H1 (cell line): ENCODE measurements at places on chromosomes 3 and 15.

- no peak for DNase-seq
Observed at GRCh38 chr15:64009798-64010261, 36.5 kb downstream of the DAPK2 start.

- no peak for DNase-seq
Observed at GRCh38 chr15:68436680-68437079, 4.7 kb upstream of the ITGA11 start.

DNA sequence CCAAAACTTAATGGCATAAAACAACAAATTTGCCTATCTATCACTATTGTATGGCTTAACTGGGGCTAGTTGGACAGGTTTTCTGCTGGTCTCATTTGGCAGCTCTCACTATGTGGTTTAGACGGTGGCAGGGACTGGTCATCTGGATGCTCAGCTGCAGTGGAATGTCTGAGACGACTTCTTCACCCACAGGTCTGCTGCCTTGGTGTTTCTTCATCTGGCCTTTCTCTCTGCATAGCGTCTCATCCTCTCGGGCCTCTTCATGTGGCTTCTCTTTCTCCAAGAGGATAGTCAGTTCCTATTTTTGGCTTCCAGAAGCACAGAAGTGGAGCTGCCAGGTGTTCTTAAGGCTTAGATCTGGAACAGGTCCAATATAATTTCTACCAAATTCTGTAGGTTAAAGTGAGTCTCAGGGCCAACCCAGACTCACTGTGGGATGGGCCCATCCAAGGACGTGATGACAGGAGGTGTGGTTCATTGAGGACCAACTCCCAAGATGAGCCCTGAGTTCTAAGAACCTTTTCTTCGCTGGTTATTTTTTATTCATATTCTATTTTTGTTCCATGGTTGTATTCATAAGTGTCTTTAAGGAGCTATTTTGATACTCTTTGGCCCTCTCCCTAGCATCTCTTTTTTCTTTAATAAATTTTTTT, 18.6 kb downstream of the UBE2Q2 start:
- no peak for DNase-seq

DNA sequence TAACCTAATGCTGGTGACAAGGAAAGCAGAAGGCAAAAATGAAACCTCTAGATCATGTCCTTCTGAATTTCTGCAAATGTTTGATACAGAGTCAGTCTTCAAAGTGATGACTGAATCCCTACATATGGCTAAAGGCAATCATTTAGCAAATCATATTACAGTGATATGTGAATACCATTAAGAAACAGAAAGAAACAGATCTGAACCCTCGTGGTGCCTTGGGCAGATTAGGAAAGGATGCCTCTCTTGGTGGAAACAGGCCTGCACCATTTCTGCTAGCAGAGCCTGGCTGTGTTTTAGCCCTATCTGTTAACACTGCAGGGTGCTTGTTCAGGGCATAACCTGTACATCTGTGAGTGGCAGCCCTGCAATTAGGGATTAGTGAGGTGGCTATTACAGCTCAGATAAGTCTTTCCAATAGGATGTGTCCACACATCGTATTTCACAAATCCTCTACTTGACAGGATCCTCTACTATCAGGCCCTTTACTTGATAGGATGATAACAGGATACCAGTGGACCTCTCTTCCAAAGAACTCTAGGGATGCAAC, 12.1 kb downstream of the SEC22C start:
- DNase-seq: no peak

DNA sequence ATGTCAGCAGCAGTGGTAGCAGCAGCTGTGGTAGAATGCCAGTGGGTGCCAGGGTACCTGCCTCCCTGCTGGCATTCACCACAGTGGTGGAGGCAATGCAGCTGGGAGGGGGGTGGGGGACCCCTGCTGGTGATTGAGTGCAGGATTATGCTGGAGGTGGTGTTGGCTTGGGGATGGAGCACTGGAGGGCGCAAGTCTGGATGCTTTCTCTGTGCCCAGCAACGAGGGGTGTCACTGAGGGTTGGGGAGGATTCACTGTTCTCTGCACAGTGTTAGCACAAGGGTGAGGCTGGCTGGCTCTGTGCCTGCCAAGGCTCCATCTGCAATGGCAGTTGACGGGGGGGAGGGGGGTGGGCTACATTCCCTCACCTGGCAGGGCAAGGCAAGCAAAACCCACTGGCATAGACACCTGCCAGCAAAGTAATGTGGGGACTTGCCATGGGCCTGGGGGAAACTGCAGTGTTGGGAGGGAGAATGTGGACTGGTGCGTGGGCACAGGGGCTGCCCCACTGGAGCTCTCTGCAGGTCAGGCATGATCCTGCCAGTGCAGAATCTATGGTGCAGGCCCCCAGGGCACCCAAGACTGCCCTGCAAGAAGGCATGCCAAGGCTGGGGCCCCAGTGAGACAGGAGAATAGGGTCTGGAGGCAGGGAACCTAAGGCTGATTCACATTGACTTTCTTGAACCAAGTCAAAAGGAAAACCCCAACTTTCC, 64.3 kb downstream of the MINDY4B start:
- DNase-seq: no peak

GRCh38 chr3:169675091-169675490, 11.6 kb upstream of the MECOM start:
- DNase-seq: no peak

DNA sequence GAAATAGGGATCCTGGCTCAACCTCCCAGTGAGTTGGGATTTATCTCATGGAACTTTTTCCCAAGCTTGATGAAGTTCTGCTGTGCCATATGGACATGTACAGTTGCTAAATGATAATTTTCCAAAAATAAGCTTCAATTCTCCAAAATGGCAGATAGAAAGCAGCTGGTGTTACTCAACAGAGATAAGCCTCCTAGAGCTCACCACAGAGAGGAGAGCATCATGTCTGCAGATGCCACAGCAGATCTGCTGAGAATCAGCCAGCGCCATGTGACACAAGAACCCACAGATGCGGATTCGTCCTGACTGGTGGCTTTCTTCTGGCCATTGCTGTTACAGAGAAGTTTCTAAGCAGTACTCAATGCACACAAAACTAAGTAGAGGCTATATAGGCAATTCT, 50.6 kb downstream of the AGTR1 start:
- DNase-seq: no peak

DNA sequence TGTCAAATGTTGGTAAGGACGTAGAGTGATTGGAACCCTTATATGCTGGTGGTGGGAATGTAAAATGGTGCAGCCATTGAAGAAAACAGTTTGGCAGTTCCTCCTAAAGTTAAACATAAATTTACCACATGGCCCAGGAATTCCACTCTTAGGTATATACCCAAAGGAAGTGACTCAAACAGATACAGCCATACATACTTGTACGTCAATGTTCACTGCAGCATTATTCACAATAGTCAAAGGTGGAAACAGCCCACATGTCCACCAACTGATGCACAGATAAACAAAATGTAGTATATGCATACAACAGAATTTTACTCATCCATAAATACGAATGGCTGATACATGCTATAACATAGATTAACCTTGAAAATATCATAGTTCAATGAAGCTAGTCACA, 13.2 kb downstream of the CLASP2 start:
- DNase-seq: no peak

DNA sequence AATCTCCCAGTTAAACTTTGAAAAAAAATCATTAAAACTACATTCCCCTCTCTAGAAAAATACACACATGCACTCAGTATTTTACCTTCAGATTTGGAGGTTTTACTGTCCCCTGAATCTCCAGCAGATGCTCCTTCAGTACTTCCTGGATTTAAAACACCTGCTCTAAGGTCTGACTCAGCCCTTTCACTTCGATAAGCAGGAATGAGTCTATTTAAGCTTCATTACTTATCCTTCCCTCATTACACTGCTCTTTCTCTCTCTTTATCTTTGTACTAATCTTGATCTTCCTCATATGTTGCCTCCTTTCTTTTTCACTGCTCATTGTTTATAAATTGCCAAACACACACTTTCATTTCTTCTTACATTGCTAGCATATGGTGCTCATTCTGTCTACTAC, 443.9 kb downstream of the DIPK2A start:
- no peak for DNase-seq

- no peak for DNase-seq
Observed at GRCh38 chr3:184261854-184262763, 756 bp upstream of the CAMK2N2 start.

GRCh38 chr3:107218864-107219269, 158.4 kb upstream of the CCDC54 start:
- no peak for DNase-seq
